GDM1 (cell line): ENCODE measurements at places on chromosomes 1 and 21.

DNA sequence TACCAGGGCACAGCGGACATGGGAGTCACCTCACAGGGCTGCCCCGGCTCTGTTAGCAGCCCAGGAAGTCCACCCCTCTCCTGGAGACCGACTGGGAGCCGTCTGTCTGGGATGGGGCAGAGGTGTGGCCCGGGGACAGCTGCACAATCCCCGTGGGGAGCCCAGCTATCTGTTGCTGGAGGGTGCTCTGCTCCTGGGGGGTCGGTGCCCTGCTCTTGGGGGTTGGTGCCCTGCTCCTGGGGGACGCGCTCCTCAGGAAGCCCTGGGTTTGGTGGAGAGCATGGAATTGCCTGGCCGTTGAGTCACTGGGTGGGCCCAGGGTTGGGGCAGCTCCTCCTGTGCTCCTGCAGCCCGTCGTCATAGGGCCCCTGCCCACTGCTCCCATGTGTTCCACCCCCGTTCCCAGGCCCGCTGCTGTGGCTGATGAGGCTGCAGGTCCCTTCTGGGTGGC is 39.3 kb downstream of the AGPAT3 start:
- DNase-seq = no peak

DNA sequence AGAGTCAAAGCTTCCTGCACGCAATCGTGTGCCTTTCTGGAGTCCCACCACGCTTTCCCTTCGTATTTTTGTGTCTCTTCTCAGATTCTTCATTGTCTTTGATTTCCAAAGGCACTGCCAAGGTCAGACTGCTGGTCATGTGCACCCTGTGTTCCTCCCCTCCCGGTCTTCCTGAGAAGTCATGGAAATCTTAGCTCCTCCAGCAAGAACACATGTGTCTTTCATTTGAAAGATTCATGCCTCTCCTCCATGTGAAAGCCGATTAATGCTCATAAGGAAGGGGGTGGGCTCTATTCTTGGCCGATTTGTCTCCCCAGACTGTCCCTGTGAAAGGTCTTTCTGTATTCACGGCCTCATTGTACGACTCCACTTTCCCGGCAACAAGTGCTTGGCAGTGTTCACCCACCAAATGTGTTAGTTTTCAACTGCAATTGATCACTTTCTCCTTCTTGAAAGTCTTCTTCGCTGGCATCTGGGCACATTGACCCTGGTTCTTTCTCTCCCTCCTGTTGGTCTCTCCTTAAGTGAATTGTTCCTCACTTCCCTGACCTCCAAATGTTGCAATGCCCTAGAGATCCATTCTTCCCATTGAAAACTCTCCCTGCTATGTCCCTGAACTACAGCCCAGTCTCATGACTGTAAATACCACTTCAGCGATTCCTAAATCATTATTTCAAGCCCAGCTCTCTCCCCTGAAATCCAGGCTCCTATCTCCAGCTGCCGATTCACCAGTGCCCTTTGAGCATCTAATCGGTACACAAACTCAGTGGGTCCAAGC is 25.4 kb downstream of the MX2 start:
- no peak for DNase-seq

DNA sequence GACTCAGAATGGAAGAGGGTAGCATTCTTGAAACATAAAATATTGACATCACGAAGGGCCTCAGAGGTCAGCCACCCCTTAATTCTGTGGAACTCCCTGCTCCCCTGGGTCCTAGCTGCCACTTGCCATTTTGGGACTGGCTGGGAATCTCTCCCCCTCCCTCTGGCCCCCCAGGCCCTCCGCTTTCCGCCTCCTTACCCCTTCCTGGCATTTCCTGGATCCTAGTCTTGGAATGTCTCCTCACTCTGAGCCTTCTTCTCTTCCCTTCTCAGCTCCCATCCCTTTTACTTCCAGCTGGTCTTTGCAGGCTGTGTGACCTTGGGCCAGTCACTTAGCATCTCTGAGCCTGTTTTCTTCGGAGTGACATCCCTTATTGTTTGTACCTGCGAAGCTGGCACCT is 4.5 kb downstream of the PADI1 start:
- no peak for DNase-seq

DNA sequence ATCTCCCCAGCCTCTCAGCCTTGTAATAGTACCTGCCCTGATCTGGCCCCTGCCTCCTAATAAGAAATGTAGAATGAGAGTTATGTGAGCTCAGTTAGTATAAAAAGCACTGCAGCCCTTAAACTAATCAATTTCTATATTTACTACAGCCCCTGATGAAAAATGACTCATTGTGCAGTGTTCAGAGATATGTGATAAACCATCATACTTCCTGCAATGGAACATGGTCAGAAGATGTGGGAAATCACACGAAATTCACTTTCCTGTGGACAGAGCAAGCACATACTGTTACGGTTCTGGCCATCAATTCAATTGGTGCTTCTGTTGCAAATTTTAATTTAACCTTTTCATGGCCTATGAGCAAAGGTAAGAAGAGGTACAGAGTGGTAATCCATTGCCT is 176.8 kb upstream of the PDE4B start:
- DNase-seq = no peak

DNA sequence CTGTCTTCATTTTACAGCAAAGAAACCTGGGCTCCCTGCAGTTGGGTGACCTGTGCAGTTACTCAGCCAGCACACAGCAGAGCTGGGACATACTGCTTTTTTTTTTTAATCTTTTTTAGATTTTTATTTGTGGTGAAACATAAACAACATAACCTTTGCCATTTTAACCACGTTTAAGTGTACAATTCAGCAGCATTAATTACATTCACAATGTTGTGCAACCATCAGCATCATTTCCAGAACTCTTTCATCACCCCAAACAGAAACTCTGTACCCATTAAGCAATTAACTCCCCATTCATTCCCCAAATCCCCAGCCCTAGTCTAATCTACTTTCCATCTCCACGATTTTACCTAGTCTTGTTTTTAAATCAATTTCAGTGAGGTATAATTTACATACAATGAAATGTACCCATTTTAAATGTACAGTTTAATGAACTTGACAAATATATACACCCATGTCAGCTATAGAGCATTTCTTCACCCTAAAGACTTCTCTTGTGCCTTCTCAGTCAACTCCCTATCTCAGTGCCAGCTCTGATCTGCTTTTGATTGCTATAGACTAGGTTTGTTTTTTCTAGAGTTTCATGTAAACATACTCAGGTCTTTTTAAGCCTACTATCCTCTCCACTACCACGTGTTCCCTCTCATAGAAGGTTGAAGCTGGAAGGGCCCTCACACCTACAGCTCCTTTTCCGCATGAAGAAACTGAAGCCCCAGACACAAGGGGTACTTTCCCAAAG is 37.8 kb upstream of the C8B start:
- no peak for DNase-seq

DNA sequence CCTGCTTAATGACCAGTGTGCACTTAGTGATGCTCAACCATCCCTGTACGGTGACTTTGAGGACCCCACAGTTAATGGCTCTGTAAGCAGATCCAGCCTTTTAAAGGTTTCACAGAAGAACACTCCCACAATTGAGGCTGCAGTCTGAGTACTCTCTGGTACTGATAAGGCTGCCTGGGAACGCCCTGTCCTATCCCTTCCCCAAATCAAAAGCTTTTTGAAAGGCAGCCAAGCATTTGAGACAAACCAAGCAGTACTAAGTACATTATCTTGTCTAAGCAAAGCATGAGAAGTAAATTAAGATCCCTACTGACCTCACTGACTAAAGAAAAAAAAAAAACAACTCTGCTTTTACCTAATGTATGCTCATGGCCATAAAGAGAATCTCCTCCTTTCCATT is 60.7 kb downstream of the SH3GLB1 start:
- no peak for DNase-seq

GRCh38 chr1:101237229-101237837 is 514 bp downstream of the S1PR1 start:
- peak; percentile 5 for DNase-seq

DNA sequence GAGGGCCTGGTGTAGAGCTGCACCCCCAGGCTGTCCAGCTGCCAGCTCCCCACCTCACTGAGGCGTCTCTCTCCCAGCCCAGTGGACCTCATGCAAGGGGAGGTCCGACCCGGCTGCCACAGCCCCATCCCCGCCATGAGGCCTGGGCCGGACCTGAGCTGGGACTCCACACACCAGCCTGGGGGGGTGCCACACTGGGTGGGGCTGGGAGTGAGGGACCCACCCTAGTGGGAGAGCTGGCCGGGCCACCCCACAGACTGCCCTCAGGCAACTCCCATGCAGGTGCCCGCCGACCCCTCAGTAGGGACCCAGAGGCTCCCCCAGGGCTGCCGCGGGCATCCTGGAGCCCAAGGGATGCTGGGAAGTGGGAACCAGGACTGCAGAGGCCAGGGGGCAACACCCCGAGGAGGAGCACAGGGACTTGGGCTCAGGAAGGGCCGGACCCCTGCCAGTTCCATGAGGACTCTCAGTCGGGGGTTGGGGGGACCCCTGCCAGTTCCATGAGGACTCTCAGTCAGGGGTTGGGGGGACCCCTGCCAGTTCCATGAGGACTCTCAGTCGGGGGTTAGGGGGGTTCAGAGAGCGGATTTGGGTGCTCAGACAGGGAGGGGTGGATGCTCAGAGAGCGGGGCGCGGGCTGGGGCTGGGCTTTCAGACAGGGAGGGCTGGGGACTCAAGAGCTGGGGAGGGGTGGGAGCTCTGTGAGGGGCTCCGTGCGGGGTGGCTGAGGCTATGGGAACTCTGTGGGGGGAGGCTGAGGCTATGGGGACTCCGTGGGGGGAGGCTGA is 1.2 kb upstream of the RNF223 start:
- no peak for DNase-seq

DNA sequence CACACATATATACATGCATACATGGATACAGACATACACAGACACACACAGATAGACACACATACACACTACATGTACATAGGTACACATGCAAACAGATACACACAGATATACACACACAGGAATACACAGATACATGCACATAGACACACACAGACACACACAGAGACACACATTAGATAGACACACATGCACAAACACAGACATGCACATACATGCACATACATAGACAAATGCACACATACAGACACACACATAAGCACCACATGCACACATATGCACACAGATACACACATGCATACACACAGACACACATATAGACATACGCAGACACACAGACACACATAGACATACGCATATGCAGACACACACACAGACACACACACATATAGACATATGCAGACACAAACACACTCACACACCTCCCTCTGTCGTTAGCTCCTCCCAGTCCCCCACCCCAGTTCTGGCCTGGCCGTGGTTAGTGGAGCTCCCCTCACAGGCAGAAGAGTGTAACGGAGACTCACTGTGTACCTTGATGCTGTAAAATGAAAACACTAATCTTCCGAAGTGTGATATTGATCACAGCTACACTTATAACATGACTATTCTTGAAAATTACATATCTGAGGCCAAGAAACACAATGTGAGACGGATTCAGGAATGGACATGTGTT is 7.6 kb downstream of the UBASH3A start:
- no peak for DNase-seq

- no peak for DNase-seq
Measured at GRCh38 chr1:247295746-247296145, 35.9 kb downstream of the ZNF496 start.

- DNase-seq = no peak
Measured at GRCh38 chr1:107479865-107480350, 339.1 kb downstream of the NTNG1 start.

DNA sequence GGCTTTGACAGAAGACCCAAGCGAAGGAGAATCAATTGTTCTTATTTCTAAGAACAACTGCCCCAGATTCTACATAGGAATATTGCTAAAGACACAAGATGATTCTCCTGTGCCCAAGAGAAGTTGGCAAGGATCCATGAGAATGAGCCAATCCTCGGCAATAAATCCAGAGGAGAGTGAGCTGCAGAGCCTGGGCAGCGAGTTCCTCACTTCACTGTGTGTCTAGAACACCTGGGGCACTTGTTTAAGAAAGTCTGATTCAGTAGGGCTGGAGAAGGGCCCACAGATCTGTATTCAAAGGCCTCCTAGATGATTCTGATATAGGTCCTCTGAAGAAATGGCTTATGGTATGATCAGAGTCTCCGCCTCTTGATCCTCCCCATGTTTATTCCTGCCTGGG is 31.8 kb downstream of the GADD45A start:
- no peak for DNase-seq

- no peak for DNase-seq
Measured at GRCh38 chr1:210394281-210394821, 65.6 kb downstream of the HHAT start.

DNA sequence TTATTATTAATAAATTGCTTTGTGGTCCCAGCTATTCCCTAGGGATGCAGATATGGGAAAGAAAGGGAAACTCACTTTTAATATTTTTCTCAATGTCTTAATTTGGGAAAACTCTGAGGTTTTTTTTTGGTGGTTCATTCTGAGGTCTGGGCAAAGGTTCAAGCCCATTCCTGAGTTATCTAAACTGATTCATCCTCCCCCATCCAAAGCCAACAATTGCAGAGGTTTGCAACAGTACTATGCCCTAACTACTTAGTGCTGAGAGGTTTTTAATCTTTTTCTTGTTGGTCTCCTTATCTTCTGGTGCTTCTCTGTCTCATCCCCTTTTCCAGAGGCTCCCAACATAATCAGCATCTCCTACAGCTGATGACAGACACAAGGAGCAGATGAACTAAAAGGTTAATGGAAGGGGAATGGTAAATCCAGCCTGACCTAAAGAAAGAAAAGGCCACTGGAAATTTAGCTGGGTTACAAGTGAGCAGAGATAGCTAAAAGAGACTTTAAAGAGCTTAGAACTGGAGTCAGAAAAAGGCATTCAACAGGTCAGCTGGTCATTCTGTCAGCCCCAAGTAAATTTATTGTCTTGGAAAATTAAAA is 390.4 kb downstream of the TGFB2 start:
- DNase-seq = no peak

DNA sequence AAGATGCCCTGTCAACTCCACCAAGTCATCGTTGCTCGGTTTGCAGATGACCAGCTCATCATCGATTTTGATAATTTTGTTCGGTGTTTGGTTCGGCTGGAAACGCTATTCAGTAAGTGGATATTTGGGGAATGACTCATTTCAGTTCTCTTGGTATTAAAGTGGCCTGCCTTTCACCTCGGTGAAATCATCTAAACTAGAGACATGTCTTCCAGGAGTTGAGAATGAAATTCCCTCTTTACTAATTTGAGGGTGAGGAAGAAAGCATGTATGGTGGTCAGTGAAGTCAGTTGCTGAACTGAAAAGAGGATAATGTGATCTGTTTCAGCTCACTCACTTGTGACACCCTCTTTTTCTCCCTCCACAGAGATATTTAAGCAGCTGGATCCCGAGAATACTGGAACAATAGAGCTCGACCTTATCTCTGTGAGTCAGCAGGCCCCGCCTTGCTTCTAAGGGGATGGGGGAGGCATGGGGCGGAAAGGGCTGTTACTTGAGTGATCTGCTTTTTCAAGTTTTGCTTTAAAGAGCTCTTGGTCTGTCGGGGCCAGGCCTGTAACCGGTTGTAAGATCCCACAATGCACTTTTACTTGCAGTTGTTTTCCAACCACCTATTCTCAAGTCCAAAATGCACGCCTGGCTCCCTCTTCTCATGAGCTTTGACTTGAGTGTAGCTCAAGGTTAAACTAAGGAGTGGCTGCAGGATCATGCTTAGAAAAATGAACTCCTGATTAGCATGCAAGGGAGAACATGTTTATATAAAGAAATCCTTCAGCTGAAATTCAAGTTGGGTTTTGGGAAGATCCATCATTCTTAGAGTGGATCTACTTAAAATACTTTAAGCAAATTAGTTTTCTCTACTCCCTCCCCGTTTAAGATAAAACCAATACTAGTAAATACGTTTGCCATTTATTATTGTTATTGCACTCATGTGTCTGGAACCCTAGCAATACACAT is 59.8 kb downstream of the CAPN2 start:
- DNase-seq = no peak
